ENCODE measurements at places on chromosomes 1 and 21.

GRCh38 chr1:202285908-202286307 is 55.8 kb downstream of the UBE2T start:
- DNase-seq: no peak

- no peak for DNase-seq
These were observed 31.1 kb upstream of the PEX10 start for GRCh38 chr1:2443277-2444137.

DNA sequence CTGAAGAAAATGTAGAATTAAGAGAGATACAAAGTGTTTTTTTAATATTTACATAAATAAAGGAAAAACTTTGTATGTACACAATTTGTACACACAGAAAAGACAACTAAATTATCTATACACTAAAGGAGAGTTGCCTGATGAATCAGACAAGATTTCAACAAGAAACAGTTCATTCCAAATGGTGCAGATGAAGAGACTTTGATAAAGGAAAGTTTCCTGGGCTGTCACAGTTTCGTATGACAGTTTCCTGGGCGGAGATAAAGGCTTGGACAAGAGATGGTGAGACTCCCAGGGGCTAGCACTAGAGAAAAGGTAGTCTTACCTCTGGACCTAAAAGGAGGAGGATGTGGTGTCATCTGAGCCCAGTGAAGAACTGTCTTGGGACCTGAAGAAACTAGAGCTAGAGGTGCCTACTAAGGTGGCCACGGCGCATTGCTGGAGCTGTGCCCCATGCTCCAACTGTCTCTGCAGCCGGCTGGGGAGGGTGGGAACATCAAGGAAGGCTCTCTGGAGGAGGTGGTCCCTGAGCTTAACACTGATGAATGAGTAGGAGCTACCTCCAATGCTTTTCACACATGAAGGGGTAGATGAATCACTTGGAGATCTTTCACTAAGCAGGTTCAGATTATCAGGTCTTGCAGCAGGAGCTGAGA is 32.2 kb downstream of the ETS2 start:
- DNase-seq: no peak

DNA sequence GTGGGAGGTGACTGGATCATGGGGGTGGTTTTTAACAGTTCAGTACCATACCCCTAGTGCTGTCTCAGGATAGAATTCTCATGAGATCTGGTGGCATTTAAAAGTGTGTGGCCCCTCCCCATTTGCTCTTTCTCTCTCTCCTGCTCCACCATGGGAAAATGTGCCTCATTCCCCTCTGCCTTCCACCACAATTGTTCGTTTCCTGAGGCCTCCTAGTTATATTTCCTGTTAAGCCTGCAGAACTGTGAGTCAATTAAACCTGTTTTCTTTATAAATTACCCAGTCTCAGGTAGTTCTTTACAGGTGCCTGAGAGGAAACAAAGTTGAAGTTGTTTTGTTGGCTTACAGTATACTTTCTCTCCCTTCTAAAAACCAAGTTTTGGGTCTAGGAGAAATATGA is 23.1 kb upstream of the SLC22A15 start:
- DNase-seq: no peak

DNA sequence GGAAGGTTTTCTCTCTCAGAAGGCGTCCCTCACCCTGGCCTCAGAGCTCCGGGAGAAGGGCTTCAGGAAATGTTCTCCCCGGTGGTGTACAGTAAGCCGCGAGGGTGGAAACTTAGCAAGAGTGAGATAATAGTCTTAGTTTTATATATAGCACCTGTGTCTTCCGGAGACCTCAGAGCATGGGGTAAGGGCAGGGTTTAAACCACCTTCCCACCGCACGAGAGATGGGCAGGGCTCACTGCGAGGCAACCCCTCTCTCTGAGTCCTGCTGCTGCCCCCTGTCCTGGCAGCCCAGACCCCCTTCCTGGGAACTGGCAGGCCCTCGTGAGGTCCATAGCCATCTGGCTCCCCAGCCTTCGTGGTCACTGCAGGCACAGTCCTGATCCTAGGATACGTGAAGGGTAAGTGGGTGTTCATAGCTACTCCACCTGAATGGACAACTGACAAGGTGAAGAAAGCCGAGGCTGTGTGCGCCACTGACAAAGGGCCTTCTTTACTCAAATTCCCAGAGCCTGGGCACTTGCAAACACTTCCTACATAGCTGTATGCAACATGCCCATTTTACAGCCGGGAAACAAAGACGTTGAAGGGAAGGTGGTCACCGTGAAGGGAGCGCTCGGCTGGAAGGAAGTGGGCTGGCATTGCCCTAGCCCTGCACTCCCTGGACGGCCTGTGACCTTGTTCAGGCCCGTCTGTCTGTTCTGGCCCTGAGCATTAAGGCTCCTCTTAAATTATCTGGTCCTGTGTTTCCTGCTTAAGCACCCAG is 26.9 kb downstream of the ITPKB start:
- peak; percentile 71 for DNase-seq

GRCh38 chr1:182549346-182549745 is 39.7 kb downstream of the RNASEL start:
- DNase-seq: no peak

- DNase-seq: peak; percentile 59
These were observed 6.8 kb upstream of the ACKR1 start for GRCh38 chr1:159197561-159198557.

GRCh38 chr1:47147047-47147785 is 10.0 kb downstream of the CYP4A22 start:
- DNase-seq: no peak

- no peak for DNase-seq
These were observed 511.7 kb downstream of the USP25 start for GRCh38 chr21:16241479-16241963.

- DNase-seq: no peak
These were observed 9.9 kb upstream of the SLC45A3 start for GRCh38 chr1:205690122-205690756.

- no peak for DNase-seq
These were observed 29.1 kb downstream of the DNAJC11 start for GRCh38 chr1:6672558-6672957.
